Stimulated activated CD8-positive, alpha-beta memory T cell treated with anti-CD3 and anti-CD28 coated beads, Interleukin-4, amount 100 ng/mL, for 1 hour (primary cell): ENCODE measurements at places on chromosomes 6 and 20.

DNA sequence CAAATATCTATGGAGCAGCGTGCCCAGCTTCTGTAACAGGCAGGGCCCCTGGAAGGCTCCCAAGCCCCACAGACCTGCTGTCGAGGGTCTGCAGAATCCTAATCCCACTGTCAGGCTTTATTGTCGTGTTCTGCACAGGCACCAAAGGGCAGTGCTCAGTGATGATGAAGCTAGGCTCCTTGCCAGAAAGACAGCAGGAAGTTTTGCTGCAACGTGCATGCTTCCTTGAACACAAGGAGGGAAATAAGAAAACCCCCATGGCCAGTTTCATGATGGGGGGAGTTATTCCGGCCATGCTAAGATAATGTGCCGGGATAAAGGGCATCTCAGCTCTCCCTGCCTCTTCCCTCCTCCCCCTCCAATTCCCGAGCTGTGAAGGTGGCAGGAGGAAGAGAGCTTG is 109.4 kb upstream of the KCNG1 start:
- no peak for DNase-seq

DNA sequence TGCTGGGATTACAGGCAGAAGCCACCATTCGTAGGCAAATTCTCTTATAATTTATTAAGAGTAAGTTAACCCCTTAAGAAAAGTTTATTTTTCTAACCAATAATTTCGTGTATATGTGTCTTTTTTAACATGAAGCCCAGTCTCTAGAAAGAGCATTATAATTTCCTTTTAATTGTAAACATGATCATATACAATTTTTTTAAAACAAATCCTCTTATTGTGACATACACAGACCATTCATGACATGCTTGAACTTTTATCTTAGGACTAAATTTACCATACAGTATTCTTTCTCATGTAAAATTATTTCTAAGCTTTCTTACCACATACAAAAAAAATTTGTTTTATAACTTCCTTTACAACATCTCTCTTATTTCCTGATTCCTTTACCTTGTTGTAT is 6.7 kb downstream of the ACOT13 start:
- no peak for DNase-seq

- no peak for DNase-seq
Observed at GRCh38 chr6:52518279-52518945, 58.4 kb downstream of the TRAM2 start.

DNA sequence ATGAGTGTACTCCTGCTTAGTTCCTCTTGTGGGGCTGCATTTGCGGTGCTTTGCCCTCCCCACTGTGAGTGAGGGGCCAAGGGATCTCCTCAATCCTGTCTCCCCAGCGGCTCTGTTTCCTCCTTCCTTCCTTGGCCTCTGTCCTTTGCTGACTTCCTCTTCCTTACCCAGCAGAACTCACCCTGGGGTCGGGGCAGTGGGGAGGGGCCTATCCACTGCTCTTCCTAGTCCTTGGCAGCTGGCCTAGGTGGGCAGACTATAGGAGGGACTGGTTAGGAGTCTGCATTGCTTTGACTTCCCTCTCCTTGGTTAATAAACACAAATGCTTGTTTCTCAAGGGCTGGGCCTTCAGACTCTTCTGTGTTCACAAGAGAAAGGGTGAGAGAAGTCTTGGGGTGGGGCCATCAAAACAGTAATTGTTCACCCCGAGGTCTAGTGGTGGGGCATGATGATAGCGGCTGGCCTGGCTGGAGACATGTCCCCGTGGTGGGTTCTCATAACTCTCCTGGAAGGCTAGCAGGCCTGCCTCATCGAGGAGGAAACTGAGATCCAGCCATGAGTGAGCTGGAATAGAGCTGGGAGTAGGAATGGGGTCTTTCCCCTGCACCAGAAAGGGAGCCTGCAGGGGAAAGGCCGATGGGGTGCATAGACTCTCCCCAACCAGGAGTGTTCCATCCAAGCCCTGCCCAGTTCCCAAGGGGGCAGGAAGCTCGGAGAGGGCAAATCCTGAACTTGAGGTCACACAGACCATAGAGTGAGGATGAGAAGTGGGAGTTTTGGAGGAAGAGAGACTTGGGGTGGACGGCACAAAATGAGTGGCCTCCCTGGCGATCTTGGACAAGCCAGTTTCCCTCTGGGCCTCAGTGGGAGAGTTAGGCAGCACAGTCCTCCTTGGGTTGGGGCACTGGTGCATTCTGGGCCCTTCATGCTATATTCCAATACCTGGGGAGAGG is 12.7 kb downstream of the FAM110A start:
- no peak for DNase-seq

GRCh38 chr20:56605261-56605996 is 23.7 kb upstream of the TFAP2C start:
- DNase-seq: no peak

GRCh38 chr20:33883164-33883563 is 72.0 kb downstream of the CHMP4B start:
- DNase-seq: no peak

- no peak for DNase-seq
Observed at GRCh38 chr6:142302421-142303175, 791 bp downstream of the ADGRG6 start.

DNA sequence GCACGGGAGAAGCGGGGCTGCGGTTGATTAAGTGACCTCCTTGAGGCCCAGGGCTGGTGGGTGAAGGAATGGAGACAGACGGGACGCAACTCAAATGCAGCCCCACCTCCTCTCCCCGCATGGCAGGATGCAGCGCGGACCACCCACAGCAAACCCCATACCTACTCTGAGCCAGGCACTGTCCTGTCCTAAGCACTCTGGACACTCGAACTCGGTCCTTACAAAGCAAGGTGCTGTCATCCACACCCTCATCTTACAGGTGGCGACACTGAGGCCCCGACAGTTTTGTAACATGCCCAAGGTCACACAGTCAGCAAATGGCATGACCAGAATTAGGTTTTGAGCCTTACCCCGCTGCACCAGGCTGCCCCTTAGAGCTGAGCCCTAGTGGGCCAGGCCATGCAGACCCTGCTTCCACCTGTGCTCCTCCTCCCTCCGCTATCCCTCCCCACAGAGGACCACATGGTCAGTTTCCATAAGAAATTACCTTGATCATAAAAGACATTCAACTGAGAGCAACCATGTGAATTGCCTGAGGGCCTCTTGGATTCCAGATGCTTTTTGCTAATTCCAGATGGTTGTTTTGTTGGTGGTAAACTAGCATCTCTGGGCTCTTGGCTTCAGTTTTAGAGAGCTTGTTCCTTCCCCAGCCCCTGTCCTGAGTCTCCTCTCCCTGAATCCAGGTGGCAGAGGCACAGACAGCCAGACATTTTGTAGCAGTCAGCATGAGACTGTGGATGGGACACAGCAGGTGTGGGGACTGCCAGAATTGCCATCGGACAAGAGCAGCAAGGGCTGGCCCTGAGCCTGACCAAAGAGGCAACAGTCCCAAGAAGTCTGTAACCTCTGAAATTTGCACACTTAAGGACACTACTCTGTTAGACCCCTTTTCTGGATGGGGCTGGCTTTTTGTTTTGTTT is 171.9 kb upstream of the PMEPA1 start:
- DNase-seq: no peak

- no peak for DNase-seq
Observed at GRCh38 chr20:5316188-5317158, at the start of gene PROKR2. Gene PROKR2 (minus strand): TSS chr20:5316954. CDS start chr20:5314369, 2,585 bp downstream.

DNA sequence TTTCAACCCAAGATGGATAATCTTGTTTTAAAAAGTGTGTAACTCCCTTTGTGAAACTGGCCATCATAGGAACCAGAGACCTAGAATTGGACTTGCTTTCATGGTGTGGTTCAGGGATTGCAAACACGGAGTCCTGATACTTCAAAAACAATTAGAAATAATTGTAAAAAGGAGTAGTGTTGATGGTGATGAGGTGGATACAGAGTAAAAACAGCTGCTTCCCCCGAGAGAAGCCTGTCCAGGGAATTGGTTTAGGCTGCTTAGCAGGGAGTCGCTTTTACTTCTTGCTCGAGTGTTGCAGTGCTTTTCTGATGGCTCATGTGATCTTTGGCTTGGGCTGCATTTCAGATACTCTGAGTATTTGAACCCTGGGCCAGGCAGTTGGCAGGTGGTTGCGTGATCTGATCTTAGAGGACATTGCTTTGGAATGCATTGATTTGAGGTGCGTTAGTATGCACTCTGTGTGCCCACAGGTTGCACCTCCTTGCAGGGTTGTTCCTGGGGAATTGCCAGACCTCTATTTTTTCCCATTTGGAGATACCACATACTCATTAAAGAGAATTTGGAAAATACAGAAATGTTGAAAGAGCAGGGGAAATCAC is 19.5 kb downstream of the KIF3B start:
- no peak for DNase-seq

DNA sequence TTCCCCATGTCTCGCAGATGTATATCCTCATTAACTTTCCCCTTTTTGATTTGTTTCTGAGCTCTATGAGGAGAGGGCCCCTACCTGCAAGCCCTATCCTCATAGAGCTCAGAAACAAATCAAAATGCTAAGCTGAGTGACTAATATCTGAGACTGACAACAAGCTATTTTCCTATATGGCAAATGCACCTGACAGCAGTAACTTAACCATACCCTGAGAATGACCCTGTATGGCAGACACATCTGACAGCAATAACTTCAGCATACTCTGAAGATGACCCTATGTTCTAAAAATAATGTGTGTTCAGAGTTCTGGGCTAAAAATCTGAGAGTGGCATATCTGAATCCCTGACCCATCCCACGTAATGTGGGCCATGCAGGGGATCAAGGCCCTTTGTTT is 79.0 kb upstream of the MEI4 start:
- no peak for DNase-seq

GRCh38 chr6:5205877-5206850 is 54.6 kb downstream of the LYRM4 start:
- DNase-seq: no peak

DNA sequence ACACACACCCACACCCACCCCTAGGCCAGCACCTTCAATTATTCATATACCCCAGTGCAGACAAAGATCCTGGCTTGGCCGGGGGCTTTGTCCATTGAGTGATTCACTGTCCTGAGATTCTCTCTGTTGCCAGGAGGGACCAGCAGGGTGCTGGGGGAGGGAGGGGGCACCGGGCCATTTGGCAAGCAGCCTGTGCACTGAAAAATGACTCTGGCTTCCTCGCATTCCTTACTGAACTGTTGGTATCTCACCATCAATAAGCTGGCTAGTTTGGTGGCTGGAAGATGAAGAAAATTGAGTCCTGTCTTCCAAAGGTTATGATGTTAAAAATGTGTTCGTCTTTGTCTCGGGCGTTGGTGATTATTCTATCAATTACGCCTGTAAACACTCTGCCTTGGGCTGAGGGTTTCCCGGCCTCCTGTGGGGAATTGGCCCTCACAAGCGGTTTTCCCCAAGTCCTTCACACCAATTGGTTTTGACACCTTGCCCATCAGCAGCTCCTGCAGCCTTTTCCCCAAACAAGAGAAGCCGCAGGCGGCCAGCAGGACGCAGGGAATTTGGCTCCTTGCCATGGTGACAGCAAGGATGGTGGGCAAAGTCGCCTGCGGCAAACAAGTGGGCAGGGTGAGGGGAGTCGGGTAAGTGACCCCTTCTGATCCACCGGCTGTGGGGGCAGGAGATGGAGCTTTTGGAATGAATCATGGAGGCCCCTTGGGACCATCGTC is 4.9 kb downstream of the VSTM2L start:
- DNase-seq: no peak

DNA sequence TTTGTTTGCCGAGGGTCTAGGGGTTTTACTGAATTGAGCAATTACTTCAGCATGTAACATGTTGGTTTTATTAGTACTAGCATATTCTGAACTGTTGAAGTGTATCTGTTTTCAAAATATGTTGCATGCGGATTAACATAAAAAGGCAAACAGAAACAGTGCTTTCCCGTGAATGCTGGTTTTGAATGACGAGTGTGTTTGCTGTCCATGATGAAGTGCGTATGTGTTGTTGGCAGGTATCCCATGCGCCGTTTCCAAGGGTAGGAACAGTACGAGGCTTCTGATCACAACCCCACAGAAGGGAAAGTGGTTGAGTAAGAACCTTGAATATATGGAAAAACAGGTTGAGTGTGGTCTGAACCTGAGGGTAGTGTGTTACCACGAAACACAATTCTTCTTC is 232.9 kb downstream of the SAMD5 start:
- DNase-seq: no peak

GRCh38 chr6:75128878-75129570 is 76.8 kb downstream of the COL12A1 start:
- no peak for DNase-seq

DNA sequence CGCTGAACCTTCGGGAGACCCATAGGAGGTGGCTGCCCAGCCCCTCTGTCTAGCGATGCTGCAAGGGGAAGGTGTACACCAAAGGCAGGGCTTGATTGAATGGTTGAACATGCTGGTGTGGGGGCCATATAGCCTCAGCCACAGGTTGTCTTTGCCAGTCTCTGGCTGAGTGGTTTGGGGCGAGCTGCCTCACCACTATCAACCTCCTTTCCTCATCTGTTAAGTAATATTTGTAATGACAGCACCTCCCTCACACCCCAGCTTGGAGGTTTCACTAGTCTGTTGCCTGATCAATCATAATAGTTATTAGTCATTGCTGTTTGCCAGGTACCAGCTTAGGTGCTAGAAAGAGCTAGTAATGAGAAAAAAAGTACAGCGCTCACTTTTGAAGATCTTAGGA is 11.8 kb upstream of the ZNF831 start:
- DNase-seq: no peak

DNA sequence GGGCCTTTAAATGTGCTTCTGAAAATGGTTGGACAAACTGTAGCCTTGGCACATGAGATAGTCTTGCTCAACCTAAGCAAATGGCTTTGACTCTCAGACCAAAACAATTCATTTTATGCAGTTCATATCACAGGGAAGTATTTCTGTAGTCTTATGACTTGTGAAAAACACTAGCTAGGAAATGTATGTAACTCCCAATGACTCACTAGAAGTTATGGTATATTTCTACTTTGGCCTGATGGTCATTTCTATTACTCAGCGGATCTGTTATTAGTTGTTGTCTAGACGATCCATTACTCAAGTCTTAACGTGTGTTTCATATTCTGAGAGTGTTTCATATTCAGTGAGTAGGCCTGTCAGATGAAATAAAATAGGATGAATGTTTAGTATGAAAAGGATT is 1333.5 kb downstream of the KHDRBS2 start:
- no peak for DNase-seq

DNA sequence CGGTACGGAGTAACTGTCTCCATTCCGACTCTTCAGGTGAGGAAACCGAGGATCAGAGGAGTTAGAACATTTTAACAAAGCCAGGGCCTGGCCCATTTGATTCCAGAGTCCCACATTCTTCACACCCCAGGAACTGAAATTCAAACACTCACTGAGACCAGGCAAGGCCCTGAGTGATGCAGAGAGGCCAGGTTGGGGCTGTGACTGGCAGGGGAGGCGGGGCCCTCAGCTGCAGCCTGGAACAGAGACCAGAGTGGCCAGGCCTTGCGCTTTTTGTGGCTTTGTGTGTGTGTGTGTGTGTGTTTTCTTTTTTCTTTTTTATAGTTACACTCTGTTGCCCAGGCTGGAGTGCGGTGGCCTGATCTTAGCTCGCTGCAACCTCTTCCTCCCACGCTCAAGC is 57.2 kb downstream of the BCAS4 start:
- DNase-seq: no peak

- DNase-seq: no peak
Observed at GRCh38 chr20:47326658-47327268, 29.7 kb downstream of the ZMYND8 start.
